ENCODE measurements at places on chromosomes 1 and 21.

DNA sequence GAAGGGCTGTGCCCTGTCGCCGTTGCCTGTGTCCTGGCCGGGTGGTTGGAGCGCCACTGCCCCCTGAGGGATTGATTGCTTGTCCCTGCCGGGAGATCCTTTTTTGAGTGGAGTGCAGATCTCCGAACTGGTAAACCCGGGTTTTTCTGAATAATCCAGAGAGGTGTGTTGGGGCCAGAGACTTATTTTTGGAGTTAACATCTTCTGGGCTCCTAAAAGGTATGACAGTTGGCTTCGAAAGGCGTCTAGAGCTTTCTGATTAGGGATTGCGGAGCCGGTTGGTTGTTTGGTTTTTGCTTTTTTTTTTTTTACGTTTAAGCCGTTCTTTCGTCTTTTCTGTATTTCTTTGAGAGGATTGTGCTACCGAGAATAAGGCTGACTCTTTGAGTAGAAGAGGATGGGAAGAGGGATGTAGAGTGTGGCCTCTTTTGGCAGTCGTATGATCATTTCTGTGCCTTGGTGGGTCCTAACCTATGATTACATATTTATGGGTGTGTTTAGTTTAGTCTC is 756 bp downstream of the RLF start:
- DNase-seq: no peak

DNA sequence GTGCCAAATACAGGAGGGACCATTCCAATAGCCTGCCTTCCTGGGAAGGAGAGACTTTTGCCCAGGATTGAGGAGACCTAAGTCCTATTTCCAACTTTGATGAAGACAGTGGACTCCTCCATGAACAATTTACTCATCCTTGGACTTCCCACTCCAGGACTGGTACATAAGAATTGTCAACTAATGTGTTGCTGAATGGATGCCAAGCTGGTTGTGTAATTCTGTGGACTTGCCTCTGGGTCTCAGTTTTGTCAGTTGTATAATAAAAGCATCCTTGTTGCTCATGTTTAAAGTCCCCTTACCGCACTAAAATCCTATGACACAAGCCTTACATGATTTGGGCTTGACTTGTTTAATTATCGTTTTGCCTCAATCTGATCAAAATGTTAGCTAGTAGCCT is 13.2 kb upstream of the ZP4 start:
- DNase-seq: no peak

- no peak for DNase-seq
Measured at GRCh38 chr1:192732787-192733186, 76.1 kb upstream of the RGS2 start.

DNA sequence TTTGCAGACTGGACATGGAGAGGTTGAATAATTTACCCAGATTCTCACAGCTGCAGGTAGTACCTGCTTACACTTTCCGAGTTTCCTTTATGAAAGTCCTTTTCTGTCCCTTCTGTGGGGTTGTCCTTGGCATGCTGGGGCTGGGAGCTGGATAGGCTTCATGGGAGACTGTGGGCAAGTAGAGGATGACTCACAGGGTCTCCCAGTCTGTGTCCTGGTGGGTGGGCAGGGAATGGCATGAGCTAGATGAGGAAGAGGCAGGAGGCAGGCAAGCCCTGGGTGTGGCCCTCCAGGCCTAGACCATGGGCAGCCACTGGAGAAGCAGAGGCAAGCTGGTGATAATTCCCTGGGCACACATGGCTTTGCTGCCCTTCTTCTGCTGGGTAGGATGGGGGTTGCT is 80.6 kb downstream of the NAV1 start:
- DNase-seq: no peak
